ENCODE measurements at places on chromosomes 2 and 18. TPM values are rescaled to one million over a fixed set of nuclear protein-coding genes. Genes with fewer than 3 reads are reported as not detected.

FLACC1 gene
- 4.3 TPM for total RNA-seq

GRCh38 chr2:239574434-239575156 is 173.8 kb upstream of the HDAC4 start:
- DNase-seq: no peak

- DNase-seq: no peak
Observed at GRCh38 chr2:234025466-234025865, 25.0 kb upstream of the SPP2 start.

CDKL4 gene
- 1.00 TPM for total RNA-seq

C2orf66 gene
- 0.20 TPM for total RNA-seq

- no peak for DNase-seq
Observed at GRCh38 chr2:230687498-230687897, 25.1 kb upstream of the CAB39 start.

- no peak for DNase-seq
Observed at GRCh38 chr2:171200469-171200868, 39.8 kb upstream of the TLK1 start.

DNA sequence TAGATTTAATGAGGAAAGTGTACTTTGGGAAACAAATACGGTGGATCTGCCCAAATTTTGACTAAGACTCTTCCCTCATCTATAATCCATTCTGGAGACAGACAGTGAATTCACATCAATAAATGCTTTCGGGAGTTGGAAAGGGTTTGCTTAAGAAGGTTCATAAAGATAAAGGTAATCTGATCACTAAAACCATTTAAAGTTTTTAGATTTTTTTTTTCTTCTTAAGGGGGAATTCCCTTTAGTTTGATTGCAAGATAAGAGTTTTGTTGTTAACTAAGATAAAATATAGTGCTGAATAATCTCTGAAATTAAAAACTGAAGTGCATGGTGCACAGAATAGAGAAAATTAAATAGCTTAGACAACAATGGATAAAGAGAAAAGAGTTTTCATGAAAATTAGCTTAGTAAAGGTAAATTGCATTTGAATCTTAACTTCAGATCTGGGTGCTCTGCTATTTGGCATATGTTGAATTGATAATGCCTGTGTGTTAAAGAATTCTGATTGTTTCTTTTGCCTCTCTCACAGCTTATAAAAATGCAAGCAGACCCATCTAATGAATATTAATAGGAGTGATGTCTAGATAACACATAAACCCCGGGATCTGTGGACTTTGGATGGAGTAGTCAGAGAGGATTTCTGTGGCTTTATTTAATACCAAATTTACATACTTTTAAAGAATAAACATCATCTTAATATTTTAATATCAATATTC is 100.8 kb downstream of the MEIS1 start:
- no peak for DNase-seq

DNA sequence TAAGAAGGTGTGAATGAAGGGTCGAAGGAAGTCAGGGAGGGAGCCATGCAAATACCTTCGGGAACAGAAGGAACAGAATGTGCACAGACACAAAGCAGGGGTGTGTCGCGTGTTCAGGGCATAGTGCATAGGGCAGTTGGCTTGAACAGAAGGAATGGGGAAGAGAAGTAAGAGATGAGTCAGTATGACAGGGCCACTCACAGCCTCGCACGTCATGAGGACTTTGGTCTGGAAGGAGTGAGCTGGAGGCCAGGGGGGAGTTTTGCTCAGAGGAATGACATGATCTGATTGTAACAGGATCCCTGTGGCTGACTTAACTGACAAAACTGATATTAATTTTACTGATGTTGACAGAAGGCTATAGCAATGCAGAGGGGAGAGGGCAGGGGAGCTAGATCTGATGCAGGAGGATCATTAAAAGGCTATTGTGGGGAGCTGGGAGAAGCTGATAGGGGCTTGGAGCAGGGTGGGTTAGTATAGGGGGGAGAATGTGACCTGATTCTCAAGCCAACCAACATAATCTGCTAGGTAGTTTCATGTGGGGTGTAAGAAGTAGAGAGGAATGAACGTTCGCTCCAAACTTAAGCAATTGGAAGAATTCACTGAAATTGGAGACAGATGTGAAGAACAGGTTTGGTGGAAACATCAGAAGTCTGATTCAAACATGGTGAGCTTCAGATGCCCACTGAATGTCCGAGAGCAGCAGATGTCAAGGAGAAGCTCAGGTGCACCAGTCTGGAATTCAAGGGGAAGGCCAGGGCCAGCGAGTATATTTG is 60.4 kb upstream of the COPS8 start:
- DNase-seq: no peak

DNA sequence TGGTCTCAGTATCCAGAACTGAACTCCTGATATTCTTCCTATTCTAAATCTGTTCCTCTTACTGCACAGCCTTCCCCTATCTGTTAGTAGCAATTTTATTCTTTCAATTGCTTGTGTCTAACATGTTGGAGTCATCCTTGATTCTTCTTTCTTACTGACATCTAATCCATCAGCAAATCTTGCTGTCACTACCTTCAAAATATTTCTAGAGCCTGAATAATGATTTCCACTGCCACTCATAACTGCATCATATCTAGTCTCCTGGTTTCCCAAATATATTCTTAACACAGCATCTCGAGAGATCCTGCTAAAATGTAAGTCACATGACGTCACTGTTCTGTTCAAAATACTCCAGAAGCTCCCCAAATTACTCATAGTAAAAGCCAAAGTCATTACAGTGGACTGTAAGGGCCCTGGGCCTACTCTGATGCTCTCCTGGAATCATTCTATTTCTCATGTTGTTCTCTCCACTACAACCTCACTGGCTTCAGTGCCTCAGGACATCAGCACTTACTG is 95.2 kb downstream of the THSD7B start:
- DNase-seq: no peak

UPP2 gene
- total RNA-seq: 0.23 TPM

DNA sequence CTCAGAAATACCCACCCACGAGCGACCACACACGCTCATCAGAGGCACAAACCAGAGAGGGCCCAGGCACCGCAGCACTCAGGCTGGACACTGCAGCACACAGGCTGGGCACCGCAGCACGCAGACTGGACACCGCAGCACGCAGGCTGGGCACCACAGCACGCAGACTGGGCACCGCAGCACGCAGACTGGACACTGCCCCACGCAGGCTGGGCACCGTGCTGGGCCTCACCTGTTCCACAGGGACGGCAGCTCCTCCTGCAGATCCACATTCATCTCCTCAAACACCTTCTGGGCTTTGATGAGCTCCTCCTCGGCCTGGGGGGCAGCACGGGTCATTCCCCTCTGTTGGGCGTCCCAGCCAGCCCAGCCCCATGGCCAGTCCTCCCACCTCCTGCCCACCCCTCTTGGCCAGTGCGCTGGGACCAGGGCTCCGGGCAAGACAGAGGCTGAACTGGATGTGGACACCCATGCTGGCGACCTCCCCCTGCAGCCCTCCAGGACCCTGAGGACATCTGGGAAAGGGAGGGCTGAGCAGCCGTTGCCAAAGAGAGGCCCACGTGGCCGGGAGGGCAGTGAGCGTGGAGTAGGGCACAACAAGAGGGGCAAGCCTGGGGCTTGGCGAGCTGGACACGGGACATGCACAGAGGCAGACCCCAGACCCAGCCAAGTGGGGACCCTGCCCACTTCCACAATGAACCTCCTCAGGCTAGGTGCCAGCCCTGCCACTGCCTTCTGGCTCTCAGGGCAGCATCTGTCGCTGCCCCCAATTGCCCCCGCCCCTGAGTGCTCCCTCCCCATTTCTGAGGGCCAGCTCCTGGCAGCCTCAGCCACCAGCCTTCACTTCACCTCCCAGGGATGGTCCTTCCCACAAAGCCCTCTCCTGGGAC is 43.0 kb downstream of the BIN1 start:
- DNase-seq: no peak

TOGARAM2 gene
- 1.1 TPM for total RNA-seq

DNA sequence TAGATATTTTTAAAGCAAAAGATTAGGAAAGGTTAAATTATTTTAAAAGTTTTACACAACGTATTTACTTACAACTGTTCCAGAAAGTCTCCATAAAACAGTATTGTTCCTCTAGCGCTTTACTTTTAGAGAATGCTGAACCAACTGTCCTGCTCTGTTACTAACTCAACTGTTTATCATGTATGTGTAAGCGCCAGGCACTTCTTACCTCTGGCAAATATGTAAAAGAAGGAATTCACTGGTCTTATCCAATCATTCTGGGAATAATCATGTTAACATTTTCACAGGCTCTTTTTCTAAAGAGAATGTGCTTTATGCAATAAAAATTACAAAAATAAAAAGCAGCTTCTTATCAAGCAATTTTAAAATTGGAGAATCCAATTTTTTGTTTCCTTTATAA is 68.0 kb downstream of the COBLL1 start:
- no peak for DNase-seq

GRCh38 chr2:127423880-127424279 is 5.7 kb downstream of the PROC start:
- no peak for DNase-seq

GRCh38 chr2:159851941-159852340 is 53.9 kb upstream of the CD302 start:
- no peak for DNase-seq

PDCL3 gene
- 19.1 TPM for total RNA-seq

DNA sequence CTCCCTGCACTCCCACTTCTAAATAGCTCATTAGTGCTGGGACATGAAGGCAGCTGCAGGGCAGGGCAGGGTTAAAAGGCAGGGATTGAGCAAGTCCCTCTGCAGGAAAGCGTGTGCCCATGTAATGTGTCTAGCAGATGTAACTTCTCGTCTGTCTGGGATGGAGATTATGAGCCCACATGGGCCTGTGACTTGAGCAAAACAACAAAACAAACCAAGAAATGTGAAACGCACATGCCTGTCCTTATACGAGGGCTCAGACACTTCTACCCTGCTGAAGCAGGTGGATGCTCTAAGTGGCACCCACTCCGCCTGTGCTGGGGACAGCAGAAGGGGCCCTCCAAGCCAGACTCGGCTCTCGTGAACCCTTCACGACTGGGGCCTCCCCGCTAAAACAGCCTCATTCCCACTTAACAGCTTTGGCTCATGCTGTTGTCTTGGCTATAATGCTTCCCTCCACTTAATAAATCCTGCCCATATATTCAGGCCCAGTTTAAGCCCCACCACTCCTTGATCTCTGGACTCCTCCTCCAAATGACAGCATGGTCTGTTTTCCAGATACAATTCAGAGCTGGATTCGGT is 40.9 kb downstream of the TMEM247 start:
- no peak for DNase-seq

USP14 gene
- 36.0 TPM for total RNA-seq

GRCh38 chr18:65363011-65363410 is 387.8 kb upstream of the CDH7 start:
- DNase-seq: no peak

DNA sequence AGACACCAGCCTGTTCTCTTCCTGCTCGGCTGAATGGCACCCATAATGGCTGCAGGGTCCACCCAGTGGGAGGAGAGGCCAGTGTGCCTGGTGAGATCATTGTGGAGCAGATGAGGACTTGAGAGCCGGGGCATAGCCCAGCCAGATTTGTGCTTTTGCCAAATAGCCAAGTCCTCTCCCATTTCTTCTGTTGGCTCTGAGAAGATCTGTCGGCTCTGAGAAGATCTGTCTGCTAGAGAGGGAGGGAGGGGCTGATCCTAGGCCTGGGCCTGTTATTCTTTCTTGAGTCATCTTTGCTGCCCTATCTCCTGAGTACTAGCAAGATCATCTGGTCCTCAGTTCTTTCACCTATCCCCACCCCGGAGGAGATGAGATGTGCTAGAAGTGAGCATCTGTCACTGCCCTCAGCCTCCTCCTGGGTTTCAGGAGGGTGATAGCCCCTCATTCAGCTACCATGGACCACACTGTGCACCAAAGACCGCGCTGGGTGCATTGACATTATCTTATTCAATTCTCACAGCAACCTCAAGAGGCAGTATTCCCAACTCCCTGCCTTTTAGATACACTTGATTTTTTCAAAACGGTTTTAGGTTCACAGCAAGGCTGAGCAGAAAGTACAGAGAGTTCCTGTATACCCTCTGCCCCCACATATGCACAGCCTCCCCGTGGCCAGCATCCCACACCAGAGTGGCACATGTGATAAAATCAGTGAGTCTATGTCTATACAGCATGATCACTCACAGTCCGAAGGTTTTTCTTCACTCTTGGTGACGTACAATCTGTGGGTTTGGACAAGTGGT is 98.6 kb downstream of the CAPN13 start:
- no peak for DNase-seq

DNA sequence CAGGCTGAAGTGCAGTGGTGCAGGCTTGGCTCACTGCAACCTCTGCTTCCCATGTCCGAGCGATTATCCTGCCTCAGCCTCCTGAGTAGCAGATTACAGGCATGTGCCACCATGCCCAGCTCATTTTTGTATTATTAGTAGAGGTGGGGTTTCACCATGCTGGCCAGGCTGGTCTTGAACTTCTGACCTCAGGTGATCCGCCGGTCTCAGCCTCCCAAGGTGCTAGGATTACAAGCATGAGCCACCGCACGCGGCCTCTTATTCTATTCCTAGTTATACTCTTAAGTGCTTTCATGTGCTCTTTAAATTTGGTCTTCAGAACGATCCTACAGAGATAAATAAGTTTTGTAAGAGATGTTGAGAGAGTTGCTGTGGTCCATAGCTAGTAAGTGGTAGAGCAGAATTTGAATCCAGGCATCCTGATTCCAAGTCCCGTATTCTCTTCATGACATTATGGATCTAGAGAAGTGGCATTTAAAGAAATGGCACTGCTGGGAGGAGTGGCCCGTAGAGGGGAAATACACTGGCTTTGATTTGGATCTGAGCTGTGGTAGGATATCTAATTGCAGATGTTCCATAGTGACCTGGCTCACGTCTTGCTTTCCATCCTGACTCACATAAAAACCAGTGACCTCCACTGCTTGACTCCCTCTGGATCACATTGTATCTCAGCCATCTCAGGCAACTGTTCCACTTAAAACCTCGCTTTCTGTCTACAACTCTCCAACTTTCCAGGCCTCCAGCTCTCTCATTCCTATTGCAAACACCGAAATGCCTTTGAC is 22.8 kb upstream of the ME2 start:
- no peak for DNase-seq

SDC1 gene
- 9.1 TPM for total RNA-seq

RBM44 gene
- 0.23 TPM for total RNA-seq

CDK15 gene
- 4.7 TPM for total RNA-seq

- no peak for DNase-seq
Observed at GRCh38 chr2:178892751-178893625, 85.8 kb upstream of the TTN start.

DNA sequence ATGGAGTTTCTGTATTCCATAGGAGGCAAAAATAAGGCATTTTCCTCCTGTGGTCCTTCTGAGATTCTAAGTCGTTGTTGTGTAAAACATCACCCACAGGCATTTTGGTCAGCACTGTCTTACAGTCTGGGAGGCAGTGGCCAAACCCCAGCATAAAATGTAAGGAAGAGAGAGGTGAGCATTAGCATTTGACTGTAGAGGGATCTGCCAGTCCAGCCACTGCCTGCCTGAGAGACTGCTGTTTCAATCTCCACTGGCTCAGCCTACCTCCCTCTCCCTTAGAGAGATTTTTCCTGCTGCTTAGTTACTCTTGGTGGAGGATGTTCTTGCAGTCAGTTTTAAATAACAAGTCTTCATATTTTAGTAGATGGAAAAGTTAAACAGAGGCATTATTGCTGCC is 77.0 kb downstream of the ARHGEF33 start:
- no peak for DNase-seq

CYP26B1 gene
- 8.2 TPM for total RNA-seq

GRCh38 chr2:50438259-50438658 is 593.7 kb downstream of the NRXN1 start:
- no peak for DNase-seq

Data from ovary (tissue), 10 donors.